NCI-H82 (cell line): ENCODE measurements at places on chromosomes 11 and 22.

DNA sequence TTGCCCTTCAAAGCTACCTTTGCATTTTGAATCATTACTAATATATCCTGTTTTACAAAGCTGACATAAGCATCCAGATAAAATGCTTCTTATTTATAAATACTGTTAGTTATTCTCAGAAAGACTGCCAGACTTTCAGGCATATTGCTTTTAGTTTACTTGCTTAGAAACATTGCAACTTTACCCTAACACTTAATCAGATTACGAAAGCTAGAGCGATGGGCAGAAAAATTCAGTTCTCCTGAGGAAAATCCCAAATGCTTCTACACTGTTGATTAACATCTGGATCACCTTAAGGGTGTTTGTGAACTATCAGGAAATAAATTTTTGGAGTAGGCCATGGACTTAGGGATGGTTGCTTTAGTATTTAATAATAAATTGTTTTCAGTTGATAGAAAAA lies 289.7 kb upstream of the MPPED2 start:
- DNase-seq = no peak

DNA sequence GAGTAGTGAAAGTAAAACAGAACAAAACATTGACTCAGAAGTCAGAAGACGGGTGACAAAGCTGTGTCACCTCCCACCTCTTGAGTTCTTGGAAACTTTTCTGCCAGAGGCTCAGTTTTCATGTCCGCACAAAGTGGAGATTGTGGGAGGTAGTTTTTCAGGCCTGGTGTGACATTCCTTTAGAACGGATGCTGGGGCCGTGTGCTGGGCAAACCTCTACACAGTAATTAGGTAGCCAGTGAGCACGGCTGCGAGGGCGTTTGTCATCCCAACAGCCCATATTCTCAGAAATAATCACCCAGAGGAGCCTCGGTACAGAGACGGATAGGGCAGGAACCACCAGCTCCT lies 1054.4 kb downstream of the TBC1D22A start:
- DNase-seq = no peak

DNA sequence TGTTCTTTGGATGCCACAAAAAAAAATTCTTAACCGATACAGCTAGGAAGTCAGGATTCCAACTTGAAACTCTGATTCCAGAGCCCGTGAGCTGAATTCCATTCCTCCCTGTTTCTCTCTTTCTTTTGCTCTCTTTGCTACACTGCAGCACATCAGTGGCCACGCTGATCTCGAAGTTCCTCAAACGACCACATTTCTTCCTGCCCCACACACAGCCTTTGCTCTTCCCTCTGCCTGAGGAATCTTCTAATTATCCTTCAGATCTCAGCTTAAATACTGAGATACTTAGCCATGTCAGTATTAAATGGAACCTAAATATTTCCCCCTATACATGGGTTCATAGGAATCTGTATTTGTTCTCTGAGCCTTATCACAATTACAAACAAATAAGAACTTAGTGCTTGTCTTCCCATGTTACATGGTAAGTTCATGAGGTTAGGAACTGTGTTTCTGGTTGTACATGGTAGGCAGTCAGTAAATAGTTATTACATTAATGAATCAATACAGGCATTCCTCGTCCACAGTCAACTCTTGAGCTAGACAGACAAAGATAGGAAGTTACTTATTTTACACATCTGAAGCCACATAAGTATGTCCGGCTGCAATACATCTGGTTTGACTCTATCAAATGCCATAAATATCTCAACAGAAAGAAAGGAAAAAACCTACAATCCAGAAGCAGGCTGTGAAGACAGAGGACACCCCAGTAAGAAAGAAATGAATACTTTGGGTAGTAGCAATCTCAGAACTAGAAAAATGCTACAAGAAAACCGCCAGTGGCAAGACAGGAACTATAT lies 86.6 kb downstream of the MAML2 start:
- DNase-seq = no peak

- DNase-seq = no peak
These were observed 215.3 kb downstream of the TBC1D22A start for GRCh38 chr22:46977656-46978343.

DNA sequence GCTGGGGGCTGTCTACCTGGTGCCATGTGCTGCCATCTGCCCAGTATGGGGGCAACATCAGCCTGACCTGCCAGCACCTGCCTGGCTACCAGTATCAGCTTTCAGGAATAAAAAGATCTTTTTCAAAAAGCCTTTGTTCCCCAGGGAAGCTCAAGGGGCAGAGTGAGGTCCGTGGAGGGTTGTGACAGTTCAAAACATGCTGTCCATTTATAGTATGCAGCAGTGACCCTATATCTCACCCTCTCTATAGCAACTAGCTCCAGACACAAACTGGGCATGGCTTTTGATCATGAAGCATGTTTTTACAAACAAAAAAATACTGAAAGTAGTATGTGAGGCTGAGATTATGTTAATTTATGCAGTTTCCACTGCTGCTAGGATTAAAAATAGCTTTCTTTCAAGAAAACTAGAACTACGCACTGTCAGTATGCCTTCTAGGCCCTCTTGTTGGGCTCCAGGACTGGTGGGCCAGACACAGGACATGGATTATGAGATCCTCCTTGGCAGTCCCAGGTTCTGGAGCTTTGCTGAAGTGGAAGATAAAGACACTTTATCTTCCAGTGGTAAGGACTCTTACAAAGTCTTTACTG lies 23.4 kb downstream of the NAV2 start:
- no peak for DNase-seq

- peak; percentile 56 for DNase-seq
These were observed 753 bp upstream of the PPARA start for GRCh38 chr22:46149512-46150033.

GRCh38 chr22:26354707-26355106 lies 74.4 kb upstream of the ASPHD2 start:
- no peak for DNase-seq

DNA sequence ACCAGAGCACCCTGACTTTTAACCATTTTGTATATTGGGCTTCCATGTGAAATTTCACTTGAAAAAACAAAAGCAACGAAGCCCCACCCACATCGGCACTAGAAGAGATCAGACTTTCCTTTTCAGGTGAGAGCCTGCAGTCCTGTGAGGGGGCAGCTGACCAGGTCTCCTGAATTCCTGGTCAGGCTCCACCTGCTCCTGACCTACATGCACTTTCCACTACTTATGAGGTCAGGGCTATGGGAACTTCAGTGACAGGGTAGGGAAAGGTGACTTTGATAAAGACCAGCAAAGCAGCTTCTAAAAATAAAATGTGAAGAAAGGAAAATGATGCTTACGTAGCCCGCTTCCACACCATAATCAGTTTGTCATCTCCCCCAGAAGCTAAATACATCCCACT lies 24.7 kb downstream of the HIRA start:
- no peak for DNase-seq

GRCh38 chr11:71555508-71555907 lies 7.3 kb downstream of the KRTAP5-9 start:
- no peak for DNase-seq

- DNase-seq = no peak
These were observed 49.7 kb downstream of the RPL27A start for GRCh38 chr11:8732324-8732670.

DNA sequence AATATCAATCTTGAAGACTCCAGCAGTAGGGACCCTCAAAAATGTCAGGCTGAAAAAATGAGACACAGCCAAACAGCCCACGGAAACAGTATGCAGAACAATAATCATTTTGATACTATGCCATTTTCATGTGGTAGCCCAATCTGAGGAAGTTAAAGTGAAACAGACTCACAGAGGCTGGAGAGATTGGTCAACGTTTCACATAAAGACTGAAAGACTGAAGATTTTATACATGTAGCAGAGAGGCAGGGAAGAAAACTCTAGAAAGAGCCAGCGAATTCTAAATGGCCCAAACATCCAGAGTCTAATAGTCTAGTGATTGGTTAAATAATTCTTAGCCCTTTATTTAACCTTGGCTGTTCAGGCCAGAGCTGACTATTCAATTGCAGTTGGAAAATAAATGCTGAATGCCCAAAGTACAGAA lies 49.4 kb downstream of the MAML2 start:
- DNase-seq = no peak

DNA sequence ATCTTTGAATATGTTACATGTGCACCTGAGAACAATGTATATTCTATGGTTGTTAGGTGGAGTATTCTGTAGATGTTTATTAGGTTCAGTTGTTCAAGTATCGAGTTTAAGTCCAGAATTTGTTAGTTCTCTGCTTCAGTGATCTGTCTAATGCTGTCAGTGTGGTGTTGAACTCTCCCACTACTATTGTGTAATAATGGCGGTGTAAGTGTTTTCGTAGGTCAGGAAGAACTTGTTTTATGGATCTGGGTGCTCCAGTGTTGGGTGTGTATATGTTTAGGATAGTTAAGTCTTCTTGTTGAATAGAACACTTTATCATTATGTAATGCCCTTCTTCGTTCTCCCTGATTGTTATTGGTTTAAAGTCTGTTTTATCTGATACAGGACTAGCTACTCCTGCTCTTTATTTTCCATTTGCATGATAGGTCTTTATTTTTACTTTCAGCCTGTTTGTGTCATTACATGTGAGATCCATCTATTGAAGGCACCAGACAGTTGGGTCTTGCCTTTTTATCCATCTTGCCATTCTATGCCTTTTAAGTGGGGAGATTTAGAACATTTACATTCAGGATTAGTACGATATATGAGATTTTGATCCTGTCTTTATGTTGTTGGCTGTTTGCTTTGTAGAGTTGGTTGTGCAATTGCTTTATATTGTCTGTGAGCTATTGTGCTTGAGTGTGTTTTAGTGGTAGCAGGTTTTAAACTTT lies 121.6 kb downstream of the DDX10 start:
- DNase-seq = no peak

GRCh38 chr11:46445192-46445919 lies 53.8 kb upstream of the CHRM4 start:
- DNase-seq = no peak

DNA sequence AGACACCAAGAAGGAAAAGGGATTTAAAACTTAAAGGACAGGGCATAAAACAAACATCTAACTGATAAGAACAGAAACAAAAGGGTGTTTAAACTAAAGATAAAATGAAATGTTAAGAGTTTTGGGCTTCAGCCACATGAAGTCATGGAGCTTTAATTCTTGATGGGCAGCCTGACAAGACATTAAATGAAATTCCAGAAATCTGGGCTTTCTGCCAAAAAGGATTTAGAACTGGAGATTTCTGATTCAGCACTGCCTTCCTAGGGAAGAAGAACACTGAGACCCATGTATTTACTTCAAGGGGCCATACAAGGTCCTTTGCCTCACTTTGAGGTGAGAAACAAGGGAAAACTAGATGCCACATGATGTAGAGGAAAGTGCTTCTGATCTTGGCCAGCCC lies 355.9 kb upstream of the RAG2 start:
- DNase-seq = peak; percentile 29

GRCh38 chr11:17500673-17501072 lies 24.0 kb upstream of the ABCC8 start:
- no peak for DNase-seq

DNA sequence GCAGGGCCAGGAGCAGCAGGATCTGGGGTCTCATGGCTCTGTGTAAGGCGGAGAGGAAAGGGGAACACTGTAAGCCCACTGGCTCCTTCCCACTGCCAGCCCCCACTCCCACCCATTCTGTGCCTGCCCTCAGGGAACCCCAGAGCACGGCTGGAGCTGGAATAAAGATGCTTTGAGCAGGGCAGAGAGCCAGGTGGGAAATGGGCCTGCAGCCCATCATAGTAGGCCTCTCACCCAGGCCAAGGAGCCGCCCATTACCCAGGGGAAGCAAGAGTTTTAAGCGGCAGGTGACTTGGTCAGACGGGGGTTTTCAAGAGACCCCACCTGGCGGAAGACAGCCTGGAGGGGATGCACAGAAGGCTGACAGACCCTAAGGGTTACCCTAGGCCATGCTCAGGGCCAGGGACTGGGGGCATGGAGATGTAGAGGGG lies 4.6 kb downstream of the LRRC32 start:
- DNase-seq = no peak

- DNase-seq = no peak
These were observed 60.9 kb downstream of the CELSR1 start for GRCh38 chr22:46476547-46476941.

- DNase-seq = peak; percentile 76
These were observed 25.6 kb upstream of the TH start for GRCh38 chr11:2196970-2197770.

DNA sequence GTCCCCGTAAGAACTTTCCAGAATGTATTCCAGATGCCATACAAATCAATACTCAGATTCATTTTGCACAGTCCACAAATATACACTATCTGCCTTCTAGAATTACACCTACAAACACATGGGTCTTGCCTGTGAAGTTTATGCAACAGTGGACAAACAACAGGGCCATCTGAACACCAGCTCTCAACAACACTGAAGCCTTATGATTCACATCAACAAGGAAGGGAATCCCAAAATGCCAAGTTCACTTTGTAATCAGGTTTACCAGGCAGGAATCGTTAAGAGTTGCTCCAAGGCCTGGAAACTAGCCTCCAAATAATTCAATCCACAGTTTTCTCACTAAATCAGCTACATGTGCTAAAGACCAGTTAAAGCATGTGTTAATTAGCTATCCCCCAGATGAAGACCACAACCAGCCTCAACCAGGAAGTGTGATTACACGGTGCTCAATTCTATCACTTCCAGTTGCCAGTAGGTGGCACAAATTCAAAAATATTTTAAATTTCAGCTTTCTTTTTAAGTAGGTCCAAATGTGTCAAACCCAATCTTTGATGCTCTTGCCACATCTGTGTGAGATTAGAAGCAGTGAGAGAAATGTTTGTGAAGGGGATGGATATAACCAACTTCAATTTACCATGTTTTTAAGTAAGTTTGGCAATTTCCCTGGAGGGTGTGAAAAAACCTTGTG lies 139.1 kb upstream of the BDNF start:
- peak; percentile 7 for DNase-seq

DNA sequence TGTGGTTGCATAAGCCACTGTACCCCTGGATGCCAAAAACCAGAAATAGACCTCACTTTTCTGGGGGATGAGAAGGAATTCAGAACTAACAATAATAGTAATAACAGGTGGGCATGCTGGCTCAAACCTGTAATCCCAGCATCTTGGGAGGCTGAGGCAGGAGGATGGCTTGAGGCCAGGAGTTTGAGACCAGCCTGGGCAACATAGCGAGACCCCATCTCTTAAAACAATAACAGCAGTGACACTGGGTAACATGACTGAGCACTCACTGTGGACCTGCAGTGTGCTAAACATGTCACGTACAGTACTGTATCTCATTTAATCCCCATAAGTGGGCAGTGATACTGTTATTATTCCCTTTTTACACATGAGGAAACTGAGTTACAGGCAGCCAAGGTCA lies 10.0 kb downstream of the FLRT1 start:
- no peak for DNase-seq
